ENCODE measurements at places on chromosomes 6 and 20.

- DNase-seq, result no peak
Observed at GRCh38 chr20:3318226-3318884, 79.4 kb upstream of the SLC4A11 start.

- DNase-seq, result no peak
Observed at GRCh38 chr20:51979226-51979625, 176.9 kb upstream of the SALL4 start.

DNA sequence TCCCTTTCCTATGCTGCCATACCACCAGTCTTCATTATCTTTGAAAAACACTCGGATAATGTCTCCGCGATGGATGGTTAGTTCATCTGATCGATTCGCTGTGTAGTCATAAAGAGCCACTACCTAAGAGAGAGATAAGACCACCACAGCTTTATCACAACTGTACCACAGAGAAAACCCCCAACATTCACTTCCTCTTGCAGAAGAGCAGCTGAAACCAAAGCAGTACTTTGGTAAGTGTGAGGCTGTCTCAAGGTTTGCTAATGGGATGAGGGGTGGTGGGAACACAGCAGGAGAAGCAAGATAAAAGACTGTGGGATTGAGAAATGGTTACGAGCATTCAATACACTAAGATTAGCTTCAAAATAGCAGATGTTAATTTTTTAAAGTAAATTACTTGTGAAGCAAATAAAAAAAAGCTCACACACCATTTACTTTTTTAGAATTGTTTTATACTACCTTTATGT, 142.1 kb downstream of the MYB start:
- no peak for DNase-seq

DNA sequence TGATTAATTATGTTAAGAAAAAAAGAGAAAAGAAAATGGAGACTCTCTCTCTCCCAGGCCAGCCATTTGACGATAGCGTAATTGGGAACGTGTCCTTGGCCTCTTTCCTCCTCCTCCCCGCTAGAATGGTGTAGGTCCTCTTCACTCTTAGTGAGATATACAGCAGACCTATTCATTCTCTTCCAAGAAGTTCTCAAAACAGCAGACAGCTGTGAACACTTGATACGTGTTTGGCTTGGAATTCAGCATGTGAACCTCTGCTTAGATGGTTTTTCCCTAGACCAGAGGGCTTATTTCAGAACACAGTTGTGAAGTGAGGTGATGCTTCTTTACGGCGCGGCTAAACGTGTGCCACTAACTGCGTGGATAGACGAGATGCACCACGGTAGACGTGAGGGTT, 32.6 kb upstream of the TULP4 start:
- no peak for DNase-seq

GRCh38 chr6:106090001-106090400, 3.9 kb downstream of the PRDM1 start:
- no peak for DNase-seq

GRCh38 chr6:47106721-47107197, 64.6 kb upstream of the ADGRF1 start:
- DNase-seq, result no peak

GRCh38 chr6:166488076-166488685, 98.3 kb downstream of the RAMACL start:
- DNase-seq, result peak; percentile 75

GRCh38 chr6:7680393-7681075, 45.4 kb upstream of the BMP6 start:
- no peak for DNase-seq

- no peak for DNase-seq
Observed at GRCh38 chr6:70823651-70824050, 133.2 kb downstream of the B3GAT2 start.

GRCh38 chr20:22801528-22801927, 217.2 kb upstream of the FOXA2 start:
- DNase-seq, result no peak

GRCh38 chr20:29873946-29874345, 1383.5 kb upstream of the DEFB115 start:
- DNase-seq, result peak; percentile 32

DNA sequence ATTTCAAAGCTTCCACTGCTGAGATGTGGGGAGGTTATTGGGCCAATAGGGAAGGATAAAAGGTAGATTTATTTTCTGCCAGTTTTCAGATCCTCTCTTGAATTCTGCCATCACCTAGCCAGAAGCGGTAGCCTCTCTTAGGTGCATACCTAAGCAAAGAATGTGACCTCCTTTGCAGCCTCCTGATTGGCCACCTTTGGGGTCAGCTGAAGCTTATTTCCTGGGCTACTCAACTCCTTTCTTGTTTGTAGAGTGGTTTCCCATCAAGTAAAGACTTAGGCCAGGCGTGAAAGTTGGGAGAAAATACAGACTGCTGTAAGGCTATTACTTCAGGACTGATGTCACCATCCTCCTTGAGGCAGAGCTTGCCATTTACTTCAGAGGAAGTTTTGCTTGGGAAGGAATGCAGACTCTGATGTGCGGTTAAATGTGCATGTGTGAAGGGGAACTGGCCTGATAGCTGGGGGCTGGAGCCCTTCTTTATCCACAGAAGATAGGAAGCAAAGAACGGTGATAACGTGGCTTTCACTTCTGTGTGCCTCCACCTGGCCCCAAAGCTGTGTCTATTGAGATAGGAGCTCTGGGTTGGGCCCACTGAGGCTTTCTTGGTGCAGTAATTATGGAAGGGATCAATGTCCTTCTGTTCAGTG, 70.1 kb downstream of the TRMT11 start:
- no peak for DNase-seq

DNA sequence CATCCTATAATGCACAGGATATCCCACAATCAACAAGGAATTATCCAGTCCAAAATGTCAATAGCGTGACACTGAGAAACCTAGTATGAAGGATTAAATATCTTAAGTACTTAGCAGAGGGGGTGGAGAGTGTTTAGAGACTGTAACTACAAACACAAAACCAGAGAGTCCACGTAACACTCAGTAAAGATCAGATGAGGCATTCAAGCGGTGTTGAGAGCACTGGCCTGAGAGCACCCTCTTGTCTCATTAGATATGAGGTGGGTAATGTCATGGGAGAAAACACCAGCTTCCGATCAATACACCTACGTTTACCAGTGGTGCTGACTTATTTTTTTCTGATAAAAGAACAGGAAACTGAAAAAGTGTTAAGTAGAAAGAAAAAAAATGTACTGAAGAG, 2.3 kb downstream of the FAM184A start:
- DNase-seq, result no peak

- no peak for DNase-seq
Observed at GRCh38 chr6:12331951-12332749, 42.0 kb downstream of the EDN1 start.

DNA sequence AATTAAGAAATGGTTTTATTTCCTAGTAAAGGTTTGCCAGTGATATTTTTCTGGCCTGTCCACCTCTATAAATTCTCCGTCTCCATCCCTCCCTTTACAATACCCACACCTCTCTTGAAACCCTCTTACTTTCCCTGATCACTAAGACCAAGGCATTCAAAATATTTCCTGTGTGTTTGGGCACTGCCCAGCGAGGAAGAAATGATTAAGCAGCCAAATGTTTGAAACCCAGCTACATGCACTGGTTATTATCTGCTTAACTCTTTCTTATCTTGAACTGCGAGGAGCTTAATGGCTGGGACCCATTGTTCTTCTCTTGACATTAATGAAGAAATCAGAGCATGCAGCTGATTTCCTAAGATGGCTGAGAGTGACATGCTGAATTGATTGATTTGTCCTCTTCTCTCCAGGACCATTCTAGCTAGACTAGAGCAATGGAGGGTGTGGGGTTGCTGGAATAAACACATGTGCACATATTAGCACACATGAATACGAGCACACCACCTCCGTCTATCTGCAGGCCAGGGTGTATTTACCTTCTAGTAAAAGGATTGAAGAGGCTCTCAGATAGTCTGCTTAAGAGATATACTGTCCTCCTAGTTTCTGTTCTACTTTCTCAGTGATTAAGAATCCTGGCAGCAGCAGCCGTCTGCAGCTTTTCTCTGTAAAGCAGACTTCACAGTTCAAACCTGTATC, 46.1 kb upstream of the PRDM1 start:
- no peak for DNase-seq

- DNase-seq, result no peak
Observed at GRCh38 chr6:90100059-90100665, 196.5 kb downstream of the BACH2 start.

GRCh38 chr6:160027931-160028330, 59.0 kb downstream of the IGF2R start:
- DNase-seq, result no peak

DNA sequence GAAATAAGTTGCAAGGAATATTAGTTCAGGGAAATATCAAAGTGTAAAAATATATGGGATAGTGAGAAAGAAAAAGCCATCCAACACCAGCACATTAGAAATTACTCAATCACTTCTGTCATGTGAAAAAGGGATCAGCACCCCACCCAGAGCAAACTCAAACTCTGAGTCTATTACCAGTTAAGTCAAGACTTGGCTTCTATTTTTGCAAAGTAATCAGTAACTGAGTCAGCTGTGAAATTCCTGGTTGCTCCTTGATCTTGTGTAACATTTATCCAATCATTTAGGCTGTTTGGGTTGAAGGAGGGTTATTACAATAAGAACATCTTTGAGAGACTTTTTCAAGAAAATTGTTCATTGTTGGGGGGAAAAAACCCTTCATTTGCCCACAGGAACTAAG, 51.2 kb downstream of the SLC22A23 start:
- no peak for DNase-seq

DNA sequence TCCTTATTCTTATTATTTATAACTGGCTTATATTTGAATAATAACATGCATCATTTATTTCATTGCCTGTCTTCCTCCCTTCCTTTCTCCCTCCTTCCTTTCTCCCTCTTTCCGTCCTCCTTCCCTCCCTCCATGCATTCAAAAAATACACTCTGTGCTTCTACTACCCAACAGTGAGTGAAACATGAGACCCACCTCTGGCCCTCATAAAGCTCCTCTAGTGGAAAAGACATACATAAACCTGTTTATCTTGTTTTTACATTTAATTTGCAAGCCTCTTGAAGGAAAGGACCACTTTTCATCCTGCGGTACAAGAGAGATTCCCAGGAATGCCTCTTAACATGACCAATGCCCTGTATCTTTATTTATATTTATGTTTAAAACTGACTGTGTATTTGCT, 21.8 kb upstream of the ISM1 start:
- DNase-seq, result no peak

- DNase-seq, result no peak
Observed at GRCh38 chr6:74167976-74168375, 472.0 kb downstream of the CD109 start.

DNA sequence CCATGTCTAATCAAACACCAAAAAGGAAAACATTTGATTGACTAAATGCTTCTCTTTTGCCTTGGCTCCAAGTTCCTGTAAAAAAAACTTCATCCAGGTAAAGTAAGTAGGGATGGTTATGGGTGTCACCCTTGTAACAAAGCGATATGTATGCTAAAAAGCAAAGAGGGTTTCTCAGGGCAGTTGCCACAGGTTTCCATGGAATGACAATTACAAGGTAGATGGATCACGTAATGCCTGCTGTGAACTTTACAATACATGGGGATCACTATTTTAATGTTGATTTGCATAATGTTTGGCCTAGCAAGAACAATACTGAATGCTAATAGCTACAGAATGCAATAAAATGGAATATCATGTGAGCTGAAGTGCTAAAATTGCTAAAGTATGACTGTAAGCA, 2.9 kb upstream of the BMP2 start:
- DNase-seq, result no peak

- no peak for DNase-seq
Observed at GRCh38 chr6:17870300-17871188, 116.9 kb downstream of the KIF13A start.

DNA sequence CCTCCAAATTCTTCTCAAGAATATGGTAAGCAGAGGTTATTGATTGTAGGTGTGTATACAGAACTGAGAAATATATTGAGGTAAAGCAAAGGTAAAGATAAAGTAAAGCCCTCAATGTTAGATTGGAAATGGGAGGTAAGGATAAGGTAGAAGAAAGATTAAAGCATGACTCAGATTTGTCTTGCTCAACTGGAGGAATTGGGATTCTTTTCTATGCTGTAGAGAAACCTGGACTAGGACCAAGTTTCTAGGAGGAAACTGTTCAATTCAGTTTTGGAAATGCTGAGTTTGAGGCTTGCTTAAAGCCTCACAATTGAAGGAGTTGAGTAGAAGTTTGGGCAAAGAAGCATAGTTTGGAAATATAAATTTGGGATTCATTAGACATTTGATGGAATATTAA, 634.0 kb upstream of the PTCHD4 start:
- DNase-seq, result no peak

DNA sequence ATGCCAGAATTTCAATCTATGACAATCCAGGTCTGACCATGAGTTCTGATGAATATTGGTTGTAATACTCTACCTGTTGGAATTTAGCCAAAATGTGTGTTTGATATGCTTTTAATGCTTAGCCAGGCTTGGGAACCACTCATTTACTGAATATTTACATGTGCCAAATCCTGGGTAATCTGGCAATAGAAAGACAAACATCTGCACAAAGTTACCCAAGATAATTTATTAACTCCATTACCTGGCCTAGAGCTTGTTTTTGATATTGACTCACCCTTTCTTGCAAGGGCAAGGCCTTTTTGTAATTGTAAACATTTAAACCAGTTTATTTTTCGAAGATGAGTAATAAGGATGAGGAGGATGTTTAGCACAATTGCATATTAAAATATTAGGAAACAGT, 13.5 kb upstream of the CD2AP start:
- no peak for DNase-seq

DNA sequence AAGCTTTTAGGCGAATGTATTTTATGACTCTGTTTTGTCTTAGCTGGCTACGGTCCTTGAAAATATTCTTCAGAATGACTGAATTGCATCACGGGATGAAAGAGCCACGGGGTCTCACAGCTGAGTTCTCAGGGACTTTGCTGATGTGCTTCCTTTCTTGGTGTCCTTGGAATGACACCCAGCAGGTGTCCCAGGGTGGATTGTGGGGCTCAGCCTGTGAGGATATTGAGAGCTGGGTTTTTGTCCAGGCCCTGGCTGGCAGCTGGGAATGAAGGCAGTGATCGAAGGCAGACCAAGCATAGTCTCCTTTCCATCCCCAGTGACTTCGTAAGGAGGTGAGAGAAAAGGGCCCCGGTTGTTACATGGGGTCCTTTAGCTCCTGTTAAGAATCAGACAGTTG, 18.8 kb upstream of the MAPK13 start:
- DNase-seq, result no peak

DNA sequence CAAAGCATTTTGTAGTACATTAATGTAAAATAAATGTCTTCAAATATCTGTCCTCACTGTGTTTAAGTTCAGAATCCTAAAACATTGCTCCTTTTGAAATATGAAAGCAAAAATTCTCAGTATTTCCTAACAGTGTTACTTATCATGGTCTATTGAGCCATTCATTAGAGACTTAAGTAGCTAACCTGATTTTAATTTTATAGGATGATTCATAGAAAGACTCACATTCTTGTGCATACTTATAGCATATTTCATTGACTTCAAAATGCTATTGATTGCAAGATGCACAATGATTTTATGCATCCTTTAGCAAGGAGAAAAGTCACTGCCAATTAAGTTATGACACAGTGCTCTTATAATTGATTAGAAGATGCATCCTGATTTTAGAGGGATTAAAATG, 85.7 kb downstream of the HIVEP1 start:
- no peak for DNase-seq
